ENCODE measurements at places on chromosomes 6 and 20.

- DNase-seq: no peak
Measured at GRCh38 chr6:106099235-106099537, 13.1 kb downstream of the PRDM1 start.

GRCh38 chr6:22828179-22829062 is 259.1 kb downstream of the HDGFL1 start:
- no peak for DNase-seq

- no peak for DNase-seq
Measured at GRCh38 chr20:42938441-42939205, 251.1 kb downstream of the PTPRT start.

DNA sequence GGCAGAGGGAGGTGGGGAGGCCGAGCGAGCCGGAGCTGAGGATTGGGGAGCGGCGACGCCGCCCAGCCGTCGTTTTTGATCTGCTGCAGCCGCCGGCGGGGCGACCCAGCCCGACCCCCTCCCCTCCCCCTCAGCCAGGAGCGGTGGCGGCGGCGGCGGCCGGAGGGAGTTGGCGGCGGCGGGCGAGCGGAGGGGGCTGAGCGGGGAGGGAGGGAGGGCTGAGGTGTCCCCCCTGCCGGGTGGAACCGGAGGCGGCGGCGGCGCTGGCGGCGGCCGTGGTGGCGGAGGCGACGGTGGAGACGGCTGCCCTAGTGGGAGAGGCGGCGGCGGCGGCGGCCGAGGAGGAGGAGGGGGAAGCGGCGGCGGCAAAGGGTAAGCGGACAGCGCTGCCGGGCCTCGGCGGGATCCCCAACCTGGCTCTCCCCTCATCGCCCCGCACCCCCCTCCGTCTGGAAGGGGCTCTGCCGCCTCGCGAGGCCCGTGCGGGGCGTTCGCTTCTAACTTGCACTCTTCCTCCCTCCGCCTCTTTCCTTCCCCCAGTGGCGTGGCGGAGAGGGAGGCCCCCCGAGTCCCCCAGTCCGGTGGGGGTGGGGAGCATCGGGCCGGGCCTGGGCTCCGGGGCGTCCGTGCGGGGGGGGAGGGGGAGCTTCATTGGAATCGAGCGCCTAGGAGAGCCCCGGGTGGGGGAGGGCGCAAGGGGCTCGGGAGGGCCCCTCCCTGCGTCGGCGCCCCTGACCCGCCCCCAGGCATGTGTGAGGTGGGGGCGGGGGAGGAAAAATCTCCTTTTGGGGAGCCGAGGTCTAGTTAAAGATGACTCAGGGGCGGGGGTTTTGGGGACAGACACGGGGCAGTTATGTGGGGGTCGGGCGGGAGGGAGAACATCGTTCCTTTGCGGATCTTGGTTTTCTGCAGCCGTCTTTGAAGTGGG is at the start of gene TAB2:
Gene TAB2, plus strand, starts transcription at position 69 of the 928 bp plus-strand sequence. CDS start 52,286 bp downstream, outside the sequence.
- DNase-seq: no peak

- no peak for DNase-seq
Measured at GRCh38 chr6:82909551-82909950, 156.1 kb downstream of the UBE3D start.

DNA sequence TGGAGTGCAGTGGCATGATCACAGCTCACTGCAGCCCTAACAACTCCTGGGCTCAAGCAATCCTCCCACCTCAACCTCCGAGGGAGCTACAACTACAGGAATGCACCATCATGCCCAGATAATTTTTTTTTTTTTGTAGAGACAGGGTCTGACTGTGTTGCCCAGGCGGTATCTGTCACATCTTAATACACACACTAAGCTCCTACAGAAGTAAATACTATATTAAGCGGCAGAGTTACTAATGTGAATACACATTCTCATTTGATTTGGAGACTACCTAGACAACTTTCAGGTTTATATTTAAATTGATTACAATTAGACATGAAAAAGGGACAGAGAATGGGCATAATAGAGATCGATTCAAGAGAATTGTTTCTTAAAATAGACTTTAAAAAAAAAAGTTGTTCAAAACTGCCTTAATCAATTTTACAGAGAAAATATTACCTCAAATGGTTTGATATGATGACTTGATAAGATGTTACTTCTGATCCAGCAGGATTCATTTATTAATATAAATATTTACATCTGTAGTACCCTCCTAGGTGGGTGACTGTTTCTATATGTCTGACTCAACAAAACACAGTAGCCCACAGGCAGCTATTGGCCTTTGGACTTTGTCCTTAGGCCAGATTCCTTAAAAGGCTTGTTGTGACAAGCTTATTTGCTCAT is 7.1 kb upstream of the LOC128125822 start:
- DNase-seq: no peak

- no peak for DNase-seq
Measured at GRCh38 chr6:74044417-74045096, 348.6 kb downstream of the CD109 start.

DNA sequence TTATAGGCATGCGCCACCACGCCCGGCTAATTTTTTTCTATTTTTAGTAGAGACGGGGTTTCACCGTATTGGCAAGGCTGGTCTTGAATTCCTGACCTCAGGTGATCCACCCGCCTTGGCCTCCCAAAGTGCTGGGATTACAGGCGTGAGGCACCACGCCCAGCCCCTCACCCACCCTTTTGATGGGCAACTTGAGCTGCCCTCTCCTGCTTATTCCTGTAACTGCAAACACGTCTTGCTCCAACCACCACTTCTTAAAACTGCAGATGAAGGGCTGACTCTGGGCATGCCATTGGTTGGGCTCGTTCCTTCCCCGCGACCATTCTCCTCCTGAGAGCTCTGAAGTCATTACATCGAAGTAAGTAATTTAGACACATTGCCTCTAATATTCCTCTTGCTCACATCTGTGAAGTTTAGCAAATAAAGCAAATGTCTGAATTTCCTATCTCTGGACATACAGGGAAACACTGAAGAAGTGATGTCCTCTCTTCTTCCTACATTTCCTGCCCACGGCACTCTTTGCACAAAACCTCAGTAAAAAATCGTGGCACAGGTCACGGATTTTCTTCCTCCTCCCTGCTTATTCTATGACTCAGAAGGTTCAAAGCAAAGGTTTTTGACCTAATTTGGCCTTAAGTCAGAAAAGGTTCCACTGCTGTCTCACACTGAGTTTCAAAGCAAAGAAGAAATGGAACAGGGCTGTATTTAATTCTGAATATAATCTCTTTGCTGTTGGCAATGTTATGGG is 117.5 kb downstream of the GMPR start:
- no peak for DNase-seq

DNA sequence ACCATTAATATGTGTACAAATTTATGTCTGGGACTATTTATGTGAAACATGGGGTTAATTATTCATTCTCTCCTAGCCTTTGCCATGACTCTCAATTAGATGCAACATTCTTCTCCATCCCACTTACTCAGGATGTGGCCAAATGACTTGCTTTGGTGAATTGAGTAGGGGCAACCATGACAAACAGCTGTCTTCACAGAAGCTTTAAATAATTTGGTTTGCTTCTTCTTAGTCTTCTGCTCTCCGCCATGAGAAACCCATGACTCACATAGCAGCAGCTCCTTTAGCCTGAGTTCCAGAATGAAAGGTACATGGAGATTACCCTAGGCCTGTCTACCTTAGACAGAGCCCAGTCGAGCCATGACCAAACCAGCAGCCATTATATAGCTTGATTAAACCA is 74.7 kb downstream of the FRK start:
- no peak for DNase-seq

DNA sequence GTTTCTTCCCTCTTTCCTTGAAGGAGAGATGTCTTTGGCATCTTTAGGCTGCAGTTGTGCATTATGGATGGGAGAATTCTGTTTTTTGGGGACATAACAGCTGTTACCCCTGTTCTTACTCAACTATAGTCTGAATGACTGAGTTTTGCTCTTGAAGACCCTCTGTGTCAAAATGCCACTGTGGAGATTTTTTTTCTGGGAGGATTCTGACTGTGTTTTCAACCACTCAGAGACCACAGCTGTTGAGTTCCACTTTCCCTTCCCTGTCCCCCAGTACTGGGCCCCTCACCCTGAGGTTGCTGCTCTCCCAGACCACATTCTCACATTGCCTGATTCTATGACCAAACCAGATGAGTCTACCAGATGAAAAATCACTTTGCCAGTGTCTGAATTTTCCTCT is 48.1 kb downstream of the NKX2-2 start:
- DNase-seq: no peak

DNA sequence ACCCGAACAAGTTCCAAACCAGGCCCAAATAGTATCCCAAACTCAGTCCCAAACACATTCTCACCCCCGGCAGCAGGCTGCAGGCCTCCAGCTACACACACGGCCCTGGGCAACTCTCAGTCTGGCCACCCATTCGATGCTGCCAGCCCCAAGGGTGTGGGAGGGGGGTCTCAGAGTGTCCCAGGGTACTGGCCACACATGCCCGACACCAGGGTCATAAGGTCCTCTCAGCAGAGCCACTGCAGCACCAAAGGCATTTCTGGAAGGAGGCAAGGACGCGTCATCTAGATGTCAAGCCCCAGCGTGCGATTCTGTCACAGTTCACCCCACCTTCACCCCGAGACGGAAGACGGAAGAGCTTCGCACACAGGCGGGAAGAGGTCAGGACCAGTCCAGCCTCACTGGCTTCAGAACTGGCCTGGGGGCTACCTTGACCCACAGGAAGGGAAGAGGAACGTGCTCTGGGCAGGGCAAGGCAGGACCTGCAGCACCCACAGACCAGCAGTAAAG is 9.5 kb downstream of the MYL9 start:
- no peak for DNase-seq

DNA sequence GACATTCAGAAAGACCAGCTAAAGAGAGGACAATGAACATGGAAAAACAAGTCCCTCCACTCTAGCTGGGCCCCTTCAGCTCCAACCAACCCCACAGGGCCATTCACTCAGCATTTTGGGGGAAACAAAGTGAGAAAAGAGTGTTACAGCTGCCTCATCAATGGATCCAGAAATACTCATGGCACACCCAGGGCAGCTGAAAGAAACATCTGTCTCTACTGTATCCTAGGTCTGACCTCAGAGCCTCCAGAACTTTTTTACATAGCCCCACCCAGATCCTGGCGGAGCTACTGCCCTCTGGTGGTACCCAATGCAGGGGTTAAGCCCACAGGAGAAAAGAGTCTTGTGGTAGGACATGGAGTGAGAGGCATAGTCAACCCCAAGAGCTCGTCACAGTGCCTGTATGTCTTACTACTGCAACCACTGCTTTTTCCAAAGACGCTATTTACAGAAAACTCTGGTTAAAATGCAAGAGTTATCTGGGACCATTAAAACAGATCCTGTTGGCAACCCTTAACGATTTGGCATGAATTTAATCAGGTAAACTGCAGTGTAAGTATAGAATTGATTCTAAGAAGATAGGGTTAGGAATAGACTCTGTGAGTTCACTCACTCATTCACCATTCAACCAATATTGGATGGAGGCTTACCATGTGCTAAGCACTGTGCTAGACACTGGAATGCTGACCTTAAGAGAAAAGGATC is 37.4 kb upstream of the FAM83C start:
- DNase-seq: no peak

- no peak for DNase-seq
Measured at GRCh38 chr6:16533210-16533609, 228.1 kb downstream of the ATXN1 start.

DNA sequence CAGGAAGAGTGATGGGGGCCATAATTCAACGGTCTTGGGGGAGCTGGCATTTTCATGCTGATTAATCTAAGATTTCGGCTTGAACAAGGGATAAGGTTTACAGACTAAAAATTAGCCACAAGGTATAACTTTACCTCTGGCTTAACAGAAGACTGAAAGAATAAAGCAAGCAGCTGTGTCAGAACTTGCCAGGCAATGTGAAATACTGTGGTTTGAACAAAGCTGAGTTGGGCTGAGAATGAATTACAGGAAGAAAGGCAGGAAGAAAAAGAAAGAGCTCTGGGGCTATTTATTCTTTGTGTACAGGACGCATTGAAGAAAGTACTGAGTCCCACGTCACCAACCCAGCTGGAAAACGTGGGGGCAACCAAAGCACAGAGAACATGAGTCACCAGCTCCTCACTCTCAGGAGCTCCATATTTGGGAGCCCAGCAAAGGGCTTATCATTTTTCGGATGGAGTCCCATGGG is 121.5 kb upstream of the NEDD9 start:
- no peak for DNase-seq

DNA sequence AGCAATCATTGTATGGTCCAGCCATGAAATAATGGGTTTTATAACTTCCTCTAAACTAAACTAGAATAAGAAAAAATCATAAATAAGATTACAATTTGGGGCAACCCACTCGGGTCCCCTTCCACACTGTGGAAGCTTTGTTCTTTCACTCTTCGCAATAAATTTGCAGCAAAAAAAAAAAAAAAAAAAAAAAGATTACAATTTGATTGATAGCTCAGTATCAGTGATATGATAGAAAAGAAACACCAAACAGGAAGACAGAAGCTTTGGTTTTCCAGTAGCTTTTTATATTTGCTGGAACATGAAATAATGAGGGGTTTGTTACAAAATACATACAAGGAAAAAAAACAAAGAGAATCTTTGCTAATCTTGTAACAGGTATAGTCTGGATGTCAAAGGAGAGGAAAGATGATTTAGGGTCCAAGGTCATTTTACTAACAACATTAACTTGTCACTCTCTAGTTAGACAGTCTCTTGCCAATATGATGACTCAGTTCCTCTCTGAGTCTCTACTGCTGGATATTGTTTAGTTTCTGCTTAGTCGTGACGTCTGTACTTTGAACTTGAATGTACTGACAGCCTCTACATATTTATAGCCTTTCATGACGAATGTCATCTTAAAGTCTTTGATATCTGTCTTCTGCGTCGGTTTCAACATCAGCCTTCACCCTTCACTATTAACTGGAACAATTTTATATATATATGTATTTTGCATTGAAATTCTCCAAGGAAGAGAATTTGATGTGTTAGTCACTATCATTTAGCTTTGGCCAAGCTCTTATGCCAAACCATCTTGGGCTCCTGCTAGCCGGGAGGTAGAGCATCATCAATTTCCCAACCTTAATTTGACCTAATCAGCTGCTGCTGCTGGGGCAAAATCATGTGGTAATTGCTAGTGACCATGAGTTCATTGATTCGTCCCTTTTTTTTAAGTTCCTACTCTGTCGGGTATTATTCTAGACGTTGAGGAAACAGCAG is 213.1 kb upstream of the STXBP5 start:
- DNase-seq: no peak

DNA sequence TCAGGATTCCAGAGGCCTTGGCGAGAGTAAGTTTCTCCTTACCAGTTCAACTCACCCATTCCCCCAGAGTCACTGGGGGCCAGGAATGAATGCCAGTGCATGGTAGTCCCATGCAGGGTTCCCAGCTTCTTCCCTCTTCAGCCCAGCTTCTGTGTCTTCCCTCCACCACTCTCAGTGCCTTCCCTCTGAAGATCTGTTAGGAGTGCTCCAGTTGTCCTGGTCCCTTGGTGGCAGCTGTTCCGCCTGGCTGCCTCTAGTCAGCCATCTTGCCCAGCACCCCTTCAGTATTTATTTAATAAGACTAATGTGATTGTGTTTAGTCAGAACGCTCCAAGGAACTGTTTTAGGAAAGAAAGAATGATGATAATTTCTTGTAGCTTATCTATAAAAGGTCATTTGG is 23.1 kb downstream of the FIG4 start:
- no peak for DNase-seq
